ENCODE measurements at places on chromosomes 6 and 20.

DNA sequence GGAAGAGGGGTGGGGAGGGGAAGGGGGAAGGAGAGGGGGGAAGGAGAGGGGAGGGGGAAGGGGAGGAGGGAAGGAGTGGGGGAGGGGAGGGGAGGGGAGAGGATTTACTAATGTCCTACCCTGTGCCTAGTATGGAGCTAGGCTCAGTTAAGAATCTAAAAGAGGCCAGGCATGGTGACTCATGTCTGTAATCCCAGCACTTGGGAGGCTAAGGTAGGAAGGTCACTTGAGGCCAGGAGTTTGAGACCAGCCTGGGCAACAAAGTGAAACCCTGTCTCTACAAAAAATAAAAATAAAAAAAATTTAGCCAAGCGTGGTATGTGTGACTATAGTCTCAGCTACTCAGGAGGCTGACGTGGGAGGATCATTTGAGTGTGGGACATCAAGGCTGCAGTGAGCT, 13.0 kb downstream of the UBE2J1 start:
- DNase-seq, result no peak

- DNase-seq, result no peak
Observed at GRCh38 chr6:33201935-33202334, 1.3 kb downstream of the SLC39A7 start.

- no peak for DNase-seq
Observed at GRCh38 chr6:163501026-163501425, 86.5 kb downstream of the QKI start.

DNA sequence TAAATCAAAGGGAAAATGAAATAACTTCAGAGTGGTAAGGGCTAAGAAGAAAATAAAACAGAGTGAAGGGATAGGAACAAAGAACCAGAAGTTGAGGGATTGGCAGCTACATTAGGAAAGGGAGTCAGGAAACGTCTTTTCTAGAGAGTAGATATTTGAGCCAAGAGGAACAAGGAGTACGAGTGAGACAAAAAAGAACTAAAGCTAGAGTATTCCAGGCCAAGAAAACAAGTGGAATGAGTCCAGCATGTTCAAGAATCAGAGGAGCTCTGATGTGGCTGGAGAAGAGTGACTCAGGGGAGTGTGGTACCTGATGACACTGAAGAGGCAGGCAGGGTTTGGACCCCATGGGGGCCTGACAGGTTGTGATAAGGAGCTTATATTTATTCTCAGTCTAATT, 66.3 kb downstream of the CEP162 start:
- no peak for DNase-seq

- no peak for DNase-seq
Observed at GRCh38 chr6:143276436-143276835, 174.1 kb downstream of the ADAT2 start.

GRCh38 chr20:53692465-53693067, 98.9 kb upstream of the ZNF217 start:
- peak; percentile 9 for DNase-seq
